ENCODE measurements at places on chromosomes 5 and 9. TPM values are rescaled to one million over a fixed set of nuclear protein-coding genes. Genes with fewer than 3 reads are reported as not detected.

Gene IL5
- total RNA-seq, result not detected

Gene SPATA31A3
- not detected for total RNA-seq

Gene CCDC183
- total RNA-seq, result 1.6 TPM

DNA sequence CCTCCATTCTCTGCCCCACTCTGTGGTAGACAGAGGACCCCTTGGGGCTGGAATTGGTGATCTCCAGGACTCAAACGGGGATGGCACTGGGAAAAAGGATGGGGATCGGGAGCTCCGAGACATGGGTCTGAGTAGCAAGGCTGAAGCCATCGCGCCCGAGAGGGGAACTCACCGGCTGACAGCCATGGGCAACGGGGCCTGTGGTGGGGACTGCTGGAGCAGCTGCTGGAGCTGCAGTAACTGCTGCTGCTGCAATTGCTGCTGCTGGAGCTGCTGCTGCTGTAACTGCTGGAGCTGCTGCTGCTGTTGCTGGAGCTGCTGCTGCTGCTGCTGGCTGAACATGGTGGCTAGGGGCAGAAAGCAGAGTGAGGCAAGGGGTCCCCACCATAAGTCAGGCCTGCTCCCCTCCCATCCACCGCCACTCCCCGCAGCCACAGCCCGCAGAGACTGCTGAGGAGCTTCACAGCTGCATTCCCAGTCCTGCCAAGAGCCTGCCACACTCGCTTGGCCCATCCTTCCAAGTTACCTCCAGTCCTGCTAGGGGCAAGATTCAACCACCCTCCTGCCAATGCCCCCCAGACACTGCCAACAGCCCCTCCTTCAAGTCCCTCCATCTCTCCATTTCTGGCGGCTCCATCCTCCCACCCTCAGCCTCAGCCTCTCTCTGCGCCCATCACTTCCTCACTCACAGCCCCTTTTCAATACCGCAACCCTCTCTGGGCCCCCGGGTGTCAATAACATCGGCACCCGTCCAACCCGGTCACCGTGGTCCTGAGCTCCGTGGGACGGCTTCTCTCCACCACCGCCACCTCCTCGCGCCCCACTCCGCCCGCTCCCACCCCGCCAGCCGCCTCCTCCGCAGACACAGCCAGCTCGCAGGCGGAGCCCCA is 611 bp downstream of the CIZ1 start:
- DNase-seq, result no peak

- DNase-seq, result no peak
Measured at GRCh38 chr5:94618029-94618492, 343 bp downstream of the KIAA0825 start.

DNA sequence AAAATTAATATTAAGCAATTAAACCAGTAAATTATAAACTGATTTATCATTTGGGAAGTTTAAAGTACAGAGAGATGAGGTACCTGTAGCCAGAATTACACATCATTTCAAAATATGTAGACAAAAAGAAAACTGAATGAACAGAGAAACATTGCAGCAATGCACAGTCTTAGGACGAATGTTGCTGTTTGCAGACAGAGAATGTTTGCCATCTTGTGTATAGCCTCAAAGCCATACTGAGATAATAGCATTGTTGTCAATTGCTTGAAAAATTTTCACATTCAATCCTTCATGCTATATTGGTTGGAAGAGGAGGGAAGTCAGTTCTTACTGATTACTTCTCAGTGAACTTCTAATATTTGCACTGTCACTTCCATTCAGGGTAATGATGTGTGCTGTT is 326.2 kb downstream of the PRR16 start:
- DNase-seq, result no peak

DNA sequence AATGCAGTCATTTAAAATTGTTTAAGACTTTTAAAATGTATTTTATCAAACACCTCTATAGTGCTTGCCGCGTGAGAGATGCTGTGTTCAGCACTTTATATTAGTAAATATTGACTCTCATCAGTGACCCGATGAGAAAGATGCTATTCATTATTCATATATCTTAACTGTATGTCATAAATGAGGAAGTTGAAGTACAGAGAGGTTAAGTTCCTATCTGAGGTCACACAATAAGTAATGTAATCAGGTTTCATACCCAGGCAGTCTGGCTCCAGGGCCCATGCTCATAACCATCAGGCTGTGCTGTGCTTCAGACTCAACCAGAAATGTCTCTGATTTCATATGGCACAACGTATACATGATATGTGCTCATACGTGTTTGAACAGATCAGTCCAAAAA is 119.0 kb downstream of the SV2C start:
- DNase-seq, result no peak
